ENCODE measurements at places on chromosomes 11 and 22. TPM values are rescaled to one million over a fixed set of nuclear protein-coding genes. Genes with fewer than 3 reads are reported as not detected.

DNA sequence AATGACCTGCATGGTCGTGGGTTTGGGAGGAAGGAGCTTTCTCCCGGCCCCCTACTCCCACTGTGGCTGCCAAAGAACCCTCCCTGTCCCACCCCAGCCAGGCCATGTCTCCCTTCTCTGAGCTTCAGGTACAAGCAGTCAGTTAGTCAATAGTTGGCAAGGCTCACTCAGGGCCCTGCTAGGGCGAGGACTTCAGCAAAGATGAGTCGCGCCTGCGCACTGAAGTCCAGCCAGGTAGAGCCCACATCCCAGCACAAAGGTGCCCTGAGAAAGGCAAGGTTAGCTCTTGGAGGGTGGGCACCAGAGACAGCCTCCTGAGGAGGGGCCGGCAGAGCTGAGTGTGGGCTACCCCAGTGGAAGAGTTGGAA lies 11.1 kb downstream of the C11orf86 start:
- DNase-seq, result no peak

DNA sequence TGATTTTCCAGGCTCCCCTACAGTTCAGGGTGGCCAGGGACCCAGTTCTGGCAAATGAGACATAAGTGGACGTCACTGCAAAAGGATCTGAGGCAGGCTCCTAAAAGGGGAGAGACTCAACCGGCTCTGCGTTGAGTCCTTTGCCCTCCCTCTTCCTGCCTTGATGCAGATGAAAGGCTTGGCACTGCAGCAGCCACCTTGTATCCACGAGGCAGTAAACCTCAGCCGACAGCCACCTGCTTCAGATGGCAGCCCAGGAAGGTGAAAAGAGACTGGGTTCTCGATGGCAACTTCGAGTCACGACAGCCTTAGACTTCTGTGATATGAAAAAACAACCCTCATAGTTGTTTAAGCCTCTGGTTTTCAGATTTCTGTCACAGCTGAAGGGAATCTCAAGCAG lies 14.7 kb upstream of the TREH start:
- DNase-seq, result no peak

- no peak for DNase-seq
Observed at GRCh38 chr11:98766903-98767302, 253.8 kb upstream of the CNTN5 start.

DNA sequence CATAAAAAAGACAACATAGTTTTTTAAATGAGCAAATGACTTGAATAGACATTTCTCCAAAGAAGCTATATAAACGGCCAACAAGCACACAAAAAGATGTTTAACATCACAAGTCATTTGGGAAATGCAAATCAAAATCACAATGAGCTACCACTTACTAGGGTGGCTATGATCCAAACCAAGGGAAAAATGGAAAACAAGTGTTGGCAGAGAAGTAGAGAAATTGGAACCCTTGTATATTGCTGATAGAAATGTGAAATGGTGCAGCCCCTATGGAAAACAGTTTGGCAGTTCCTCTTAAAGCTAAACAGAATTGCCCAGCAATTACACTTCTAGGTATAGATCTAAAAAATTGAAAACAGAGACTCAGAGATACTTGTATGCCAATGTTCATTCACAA lies 29.0 kb downstream of the PAMR1 start:
- DNase-seq, result no peak

DNA sequence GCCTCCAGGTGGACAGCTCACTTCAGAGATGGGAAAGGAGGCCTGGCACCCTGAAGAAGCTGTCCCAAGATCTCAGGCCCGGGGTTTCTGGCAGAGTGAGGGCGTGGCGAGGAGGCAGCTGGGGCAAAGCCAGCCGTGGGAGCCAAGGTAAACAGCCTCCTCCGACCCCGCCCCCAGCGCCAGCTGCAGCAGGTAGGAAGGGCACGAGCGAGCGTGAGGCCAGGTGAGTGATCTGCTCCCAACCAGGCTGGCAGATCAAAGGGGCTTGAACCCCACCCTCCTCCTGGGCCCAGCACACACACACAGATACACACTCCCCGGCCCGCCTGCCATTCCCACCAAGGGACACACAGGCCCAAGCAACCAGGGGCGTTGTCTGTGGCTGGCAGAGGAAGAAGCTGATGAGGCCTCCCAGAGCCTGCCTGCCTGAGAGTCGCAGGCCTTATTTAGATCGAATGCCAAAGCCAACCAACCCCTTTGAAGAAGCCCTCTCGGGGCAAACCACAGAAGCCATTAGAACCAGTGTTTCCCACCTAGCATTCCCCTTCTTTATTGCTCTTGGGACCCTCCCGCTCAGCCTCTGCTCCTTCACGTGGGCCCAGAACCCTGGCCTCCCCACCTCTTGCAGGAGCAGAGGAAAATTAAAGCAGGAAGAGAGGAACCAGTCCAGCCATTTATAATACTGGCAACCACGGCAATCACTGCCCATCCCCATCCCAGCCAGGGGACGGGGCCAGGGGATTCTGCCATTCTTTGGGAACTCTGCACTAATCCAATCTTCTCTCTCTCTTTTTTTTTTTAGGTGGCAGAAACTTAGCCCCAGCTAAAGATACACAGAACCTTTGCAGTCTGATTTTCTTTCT lies 5.0 kb downstream of the PDGFB start:
- DNase-seq, result no peak

DNA sequence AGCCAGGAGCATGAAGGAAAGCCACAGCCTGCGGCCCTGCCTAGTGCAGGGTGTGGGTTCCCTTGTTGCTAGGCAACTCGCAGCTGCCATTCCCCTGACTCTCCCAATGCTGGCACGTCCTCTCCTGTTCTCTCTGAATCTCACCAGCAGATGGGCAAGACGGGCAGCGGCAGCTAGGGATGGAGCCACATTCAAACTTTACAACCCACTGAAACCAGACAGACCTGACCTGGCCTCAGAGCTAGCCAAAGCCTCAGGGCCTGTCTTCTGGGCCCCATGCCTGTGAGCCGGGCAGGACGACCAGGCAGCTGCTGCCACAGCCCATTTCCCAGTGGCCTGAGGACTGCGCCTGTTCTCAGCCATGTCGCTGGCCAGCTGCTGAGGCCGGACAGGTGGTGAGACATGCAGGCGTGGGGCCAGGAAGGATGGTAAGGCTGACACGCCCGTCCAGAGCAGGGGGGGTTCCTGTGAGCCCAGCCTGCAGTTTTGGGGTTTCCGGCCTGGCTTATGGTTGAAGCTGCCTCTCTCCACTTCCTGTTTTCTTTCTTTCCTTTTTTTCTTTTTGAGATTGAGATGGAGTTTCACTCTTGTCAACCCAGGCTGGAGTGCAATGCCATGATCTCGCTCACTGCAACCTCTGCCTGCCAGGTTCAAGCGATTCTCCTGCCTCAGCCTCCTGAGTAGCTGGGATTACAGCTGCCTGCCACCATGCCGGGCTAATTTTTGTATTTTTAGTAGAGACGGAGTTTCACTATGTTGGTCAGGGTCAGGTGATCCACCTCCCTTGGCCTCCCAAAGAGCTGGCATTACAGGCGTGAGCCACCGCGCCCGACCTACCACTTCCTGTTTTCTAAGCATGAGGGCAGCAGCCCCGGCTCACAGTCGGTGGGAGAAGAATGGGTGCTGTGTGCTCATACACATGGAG lies 4.1 kb downstream of the SUN2 start:
- no peak for DNase-seq

GRCh38 chr11:95149651-95150364 lies 60.2 kb downstream of the ENDOD1 start:
- no peak for DNase-seq

DNA sequence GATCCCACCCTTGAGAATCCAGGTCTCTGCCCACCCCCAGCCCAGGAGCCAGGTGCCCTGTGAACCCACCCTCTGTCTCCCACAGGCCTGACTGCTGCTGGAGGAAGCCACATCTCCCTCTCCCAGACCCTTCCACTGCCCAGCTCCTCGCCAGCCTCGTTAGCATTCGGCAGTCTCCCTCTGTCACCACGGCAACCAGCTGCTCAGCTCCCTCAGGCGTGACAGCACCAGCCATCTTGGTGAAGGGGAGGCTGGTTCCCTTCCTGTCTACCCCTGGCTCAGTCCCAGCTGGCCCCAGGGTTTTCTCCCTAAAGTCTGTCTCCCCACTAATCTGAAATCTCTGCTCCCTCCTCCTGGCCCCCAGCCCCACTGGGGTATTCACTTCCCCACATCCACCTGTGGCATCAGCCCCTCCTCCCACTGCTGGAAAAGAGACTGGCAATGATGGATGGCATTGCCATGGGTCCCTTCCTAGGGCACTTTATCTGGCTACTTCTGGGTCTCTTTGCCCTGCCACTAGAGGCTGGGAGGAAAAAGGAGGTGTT lies 28.1 kb downstream of the NRXN2 start:
- DNase-seq, result no peak

DNA sequence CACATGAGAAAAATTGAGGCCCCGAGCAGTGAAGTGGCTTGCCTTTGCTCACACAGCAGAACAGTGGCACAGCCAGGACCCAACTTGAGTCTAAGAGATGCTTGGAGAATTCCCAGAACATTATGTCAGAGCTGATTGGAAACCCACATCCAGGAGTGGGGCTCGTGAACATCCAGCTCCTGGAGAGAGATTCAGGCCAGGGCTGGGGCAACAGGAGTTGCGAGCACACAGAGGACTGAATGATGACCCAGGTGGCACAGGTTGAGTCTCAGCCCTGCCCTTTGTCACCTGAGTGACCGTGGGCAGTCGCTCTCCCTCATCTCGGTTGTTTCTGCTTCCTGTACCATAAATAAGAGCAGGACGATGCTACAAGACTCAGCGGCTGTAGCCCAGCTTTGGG lies 102.6 kb downstream of the MYO18B start:
- DNase-seq, result peak; percentile 78

Gene CFAP300
- total RNA-seq, result 2.2 TPM

Gene ACAD8
- total RNA-seq, result 18.3 TPM

Gene PNPLA2
- 80.1 TPM for total RNA-seq

All from esophagus muscularis mucosa (tissue), 4 donors.